Left colon (tissue), 2 donors: ENCODE measurements at places on chromosomes 3 and 15. TPM values are rescaled to one million over a fixed set of nuclear protein-coding genes. Genes with fewer than 3 reads are reported as not detected.

Gene COL7A1
- 4.5 TPM for total RNA-seq

Gene FBXW12
- total RNA-seq: not detected

Gene UBE2E1
- 65.6 TPM for total RNA-seq

Gene REC114
- total RNA-seq: not detected

Gene IGF2BP2
- 73.0 TPM for total RNA-seq

Gene ADAMTSL3
- 1.6 TPM for total RNA-seq

- no peak for DNase-seq
Observed at GRCh38 chr3:50230104-50230793, 5.8 kb upstream of the GNAI2 start.

GRCh38 chr3:154970797-154971196 lies 109.3 kb upstream of the MME start:
- DNase-seq: no peak

GRCh38 chr15:101138913-101139880 lies 112.7 kb downstream of the CHSY1 start:
- DNase-seq: no peak

- no peak for DNase-seq
Observed at GRCh38 chr15:39892418-39892817, 27.6 kb downstream of the GPR176 start.

DNA sequence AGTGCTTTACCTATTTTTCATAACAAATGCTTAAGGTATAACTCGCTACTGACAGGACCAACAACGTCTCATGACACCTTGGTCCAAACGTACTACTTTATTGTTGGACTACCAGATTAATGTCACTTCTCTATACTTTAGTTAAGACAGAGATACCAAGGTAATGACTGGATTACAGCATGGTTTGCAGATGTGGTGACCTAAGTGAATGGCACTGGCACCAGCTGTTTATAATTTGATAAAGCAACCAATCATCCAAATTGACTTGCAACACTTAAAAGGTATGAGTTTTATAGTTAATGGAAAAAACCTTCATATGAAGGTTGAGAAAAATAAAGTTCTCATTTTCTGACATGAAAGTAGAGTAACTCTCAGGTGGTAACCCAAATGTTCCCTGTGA lies 209.0 kb downstream of the NEK10 start:
- DNase-seq: no peak

- DNase-seq: no peak
Observed at GRCh38 chr3:141306922-141307321, 61.4 kb upstream of the ZBTB38 start.

GRCh38 chr15:25725758-25726157 lies 137.4 kb downstream of the ATP10A start:
- no peak for DNase-seq

GRCh38 chr15:88894348-88894818 lies 961 bp downstream of the HAPLN3 start:
- DNase-seq: peak; percentile 80

- no peak for DNase-seq
Observed at GRCh38 chr3:189123595-189124387, 48.0 kb upstream of the TPRG1 start.
